ENCODE measurements at places on chromosomes 16 and 17. TPM values are rescaled to one million over a fixed set of nuclear protein-coding genes. Genes with fewer than 3 reads are reported as not detected.

The SULT1A3 gene
- 58.7 TPM for polyA plus RNA-seq

The KIFC3 gene
- 71.7 TPM for polyA plus RNA-seq

The TBC1D3C gene
- polyA plus RNA-seq = 0.88 TPM

The TBKBP1 gene
- polyA plus RNA-seq = 63.9 TPM

The PDIA2 gene
- polyA plus RNA-seq = 9.7 TPM

The HASPIN gene
- polyA plus RNA-seq = 0.08 TPM

The PHOSPHO1 gene
- 0.61 TPM for polyA plus RNA-seq

The PLA2G15 gene
- 13.6 TPM for polyA plus RNA-seq
